ENCODE measurements at places on chromosomes 7 and 10.

DNA sequence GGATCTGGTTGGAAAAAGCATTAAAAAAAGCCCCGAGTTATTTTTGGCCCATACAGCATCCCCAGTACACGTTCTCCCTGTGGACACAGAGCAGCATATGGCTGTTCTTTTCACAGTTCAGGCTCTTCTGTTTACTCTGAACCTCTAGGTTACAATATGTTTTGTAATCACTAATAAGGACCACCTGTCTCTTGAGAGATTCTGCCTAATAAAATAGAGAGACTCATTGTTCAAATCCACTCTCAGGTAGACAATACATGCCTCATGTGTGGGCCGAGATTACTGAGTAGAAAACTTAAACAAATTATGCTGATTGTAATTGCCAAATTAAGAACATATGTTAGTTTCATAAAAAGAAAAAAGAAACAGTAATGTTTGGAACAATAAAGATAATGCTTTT is 647.7 kb downstream of the GRM8 start:
- no peak for DNase-seq

GRCh38 chr7:28272461-28272877 is 91.9 kb upstream of the JAZF1 start:
- peak; percentile 13 for DNase-seq

- DNase-seq: no peak
Observed at GRCh38 chr10:3935933-3936359, 150.9 kb upstream of the KLF6 start.

GRCh38 chr10:84608126-84608525 is 279.7 kb downstream of the CCSER2 start:
- no peak for DNase-seq

DNA sequence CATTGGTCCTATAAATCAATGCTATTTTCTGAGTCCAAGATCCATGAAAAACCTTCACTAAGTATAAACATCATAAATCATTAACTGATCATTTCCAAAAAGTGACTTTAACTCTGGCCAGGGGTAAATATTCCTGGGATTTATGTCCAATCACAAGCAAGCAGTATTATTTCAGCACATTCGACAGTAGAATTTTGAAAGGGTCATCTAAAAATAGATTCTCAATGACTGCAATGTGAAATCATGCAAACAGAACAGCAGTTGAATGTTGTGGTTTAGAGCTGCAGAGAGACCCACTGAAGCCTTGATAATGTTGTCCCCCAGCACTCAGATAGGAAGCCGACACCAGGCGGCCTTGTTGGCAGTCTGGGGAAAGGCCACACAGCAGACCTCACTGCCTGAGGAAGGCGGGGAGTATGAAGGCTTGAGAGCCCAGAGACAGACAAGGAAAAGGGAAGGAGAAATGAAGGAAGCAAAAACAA is 38.1 kb downstream of the FAM107B start:
- DNase-seq: peak; percentile 46

GRCh38 chr7:150903606-150904005 is 51.3 kb downstream of the AOC1 start:
- no peak for DNase-seq

DNA sequence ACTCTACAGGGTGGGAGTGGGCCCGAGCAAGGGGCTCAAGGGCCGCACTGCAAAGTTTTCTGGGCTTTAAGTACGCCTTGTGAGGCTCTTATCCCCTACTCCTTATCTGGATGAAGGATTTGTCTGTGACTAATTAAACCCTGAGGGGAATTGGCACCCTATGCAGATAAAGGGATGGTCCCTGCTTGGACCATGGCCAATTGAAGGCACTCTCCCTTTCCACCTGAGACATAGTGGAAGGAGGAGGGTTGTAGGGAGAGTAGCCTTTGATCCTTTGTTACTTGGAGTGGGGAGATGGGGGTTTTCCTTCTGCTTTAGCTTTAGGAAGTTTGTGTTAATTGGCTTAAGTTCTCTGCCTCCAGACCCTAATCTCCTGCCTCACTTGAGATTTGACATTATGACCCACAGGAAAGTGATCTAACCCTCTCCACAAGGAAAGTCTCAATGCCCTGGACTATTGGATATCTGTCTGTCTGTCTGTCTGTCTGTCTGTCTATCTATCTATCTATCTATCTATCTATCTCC is 1158.8 kb upstream of the SORCS1 start:
- DNase-seq: no peak

- DNase-seq: no peak
Observed at GRCh38 chr7:151758622-151759540, 118.0 kb downstream of the PRKAG2 start.

DNA sequence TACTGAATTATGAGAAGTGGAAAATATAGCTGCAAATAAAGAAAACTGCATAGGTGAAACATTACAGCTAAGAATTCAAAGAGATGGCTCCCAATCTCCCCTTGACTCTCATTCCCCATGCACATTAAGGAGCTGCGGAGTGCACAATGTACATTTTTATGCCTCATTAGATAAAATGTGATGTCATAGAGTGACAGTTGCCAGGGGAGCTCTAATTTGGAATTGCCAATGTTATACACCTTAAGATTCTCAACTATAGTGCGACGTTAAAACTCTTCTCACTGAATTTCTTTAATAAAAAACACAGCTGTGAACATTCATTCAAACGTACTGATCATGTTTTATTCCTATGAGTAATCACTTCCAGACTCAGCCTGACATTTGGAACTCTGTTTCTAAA is 386.9 kb upstream of the CELF2 start:
- DNase-seq: no peak

- DNase-seq: peak; percentile 63
Observed at GRCh38 chr10:72171175-72171630, 44.6 kb upstream of the ANAPC16 start.

DNA sequence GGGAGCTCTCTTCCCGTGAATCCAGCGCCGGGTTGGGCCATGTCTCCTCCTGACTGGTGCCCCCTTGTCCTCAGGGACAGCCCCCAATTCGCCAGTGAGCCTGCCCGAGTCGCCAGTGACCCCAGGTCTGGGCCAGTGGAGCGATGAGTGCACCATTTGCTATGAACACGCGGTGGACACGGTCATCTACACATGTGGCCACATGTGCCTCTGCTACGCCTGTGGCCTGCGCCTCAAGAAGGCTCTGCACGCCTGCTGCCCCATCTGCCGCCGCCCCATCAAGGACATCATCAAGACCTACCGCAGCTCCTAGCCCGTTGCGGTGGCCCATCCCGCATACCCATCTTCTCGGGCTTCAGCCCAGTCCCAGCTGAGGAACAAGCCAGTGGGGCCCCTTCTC is 96.6 kb downstream of the NEURL1 start:
- DNase-seq: no peak

- no peak for DNase-seq
Observed at GRCh38 chr7:149404396-149404795, 56.5 kb downstream of the ZNF777 start.

DNA sequence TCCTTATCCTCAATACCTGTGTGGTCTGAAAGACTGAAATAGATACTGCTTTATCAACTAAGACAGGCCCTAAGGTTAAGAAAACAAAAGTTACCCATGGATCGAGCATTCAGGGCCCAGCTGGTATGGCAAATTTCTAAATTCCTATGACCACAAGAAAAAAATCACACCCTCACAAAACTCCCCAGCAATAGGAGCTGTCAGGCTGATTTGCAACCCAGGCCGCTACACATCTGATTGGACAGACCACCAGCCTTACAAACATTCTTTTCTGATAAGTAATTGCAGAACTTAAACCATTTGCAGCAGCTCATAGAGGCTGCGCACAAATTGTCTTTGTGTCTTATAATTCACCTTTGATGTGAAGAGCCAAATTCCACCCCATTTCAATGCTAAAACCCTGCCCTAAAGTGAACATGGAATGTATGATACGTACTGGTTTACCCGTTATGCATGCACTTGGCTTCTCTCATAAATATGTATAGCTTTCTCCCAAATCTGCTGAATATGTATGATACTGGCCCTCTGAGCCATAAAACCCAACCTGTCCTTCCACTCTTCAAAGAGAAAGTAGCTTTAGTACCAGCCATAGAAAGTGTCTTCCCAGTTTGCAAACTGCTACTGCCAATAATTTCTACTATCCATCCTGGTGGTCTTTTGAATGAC is 842.5 kb downstream of the GRID1 start:
- no peak for DNase-seq

DNA sequence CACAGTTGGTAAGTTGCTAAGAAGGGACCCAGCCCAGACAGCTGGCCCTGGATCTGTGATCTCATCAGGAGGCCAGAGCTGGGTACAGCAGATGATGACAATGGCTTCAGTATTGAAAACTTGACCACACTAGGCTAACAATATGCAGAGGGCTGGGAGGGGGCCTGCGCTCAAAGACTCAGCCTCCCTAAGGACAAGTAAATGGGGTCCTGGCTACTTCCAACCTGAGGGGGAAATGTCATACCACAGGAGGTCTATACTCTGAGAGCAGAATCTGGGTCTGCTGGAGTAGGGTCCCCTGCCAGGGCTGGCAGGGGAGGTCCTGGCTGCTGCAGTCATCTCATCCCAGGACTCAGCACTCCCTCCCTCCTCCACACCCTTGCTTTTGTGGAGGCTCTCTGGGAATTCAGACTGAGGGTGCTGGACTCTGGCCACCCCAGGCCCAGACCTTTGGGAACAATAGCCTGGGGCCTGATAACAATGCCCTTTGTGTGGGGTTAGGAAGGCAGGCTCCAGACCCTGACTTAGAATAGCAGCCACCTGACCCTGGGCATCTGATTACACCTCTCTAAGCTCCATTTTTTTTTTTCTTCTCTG is 1.4 kb downstream of the FXYD4 start:
- no peak for DNase-seq

- no peak for DNase-seq
Observed at GRCh38 chr7:155763122-155763521, 49.1 kb downstream of the SHH start.

- no peak for DNase-seq
Observed at GRCh38 chr7:139351027-139351426, 8.7 kb upstream of the LUC7L2 start.

- DNase-seq: peak; percentile 86
Observed at GRCh38 chr10:21368022-21368582, 157.4 kb downstream of the SKIDA1 start.

GRCh38 chr10:137606-138005 is 2.4 kb downstream of the ZMYND11 start:
- DNase-seq: no peak

- no peak for DNase-seq
Observed at GRCh38 chr7:80781146-80781545, 137.7 kb downstream of the SEMA3C start.

DNA sequence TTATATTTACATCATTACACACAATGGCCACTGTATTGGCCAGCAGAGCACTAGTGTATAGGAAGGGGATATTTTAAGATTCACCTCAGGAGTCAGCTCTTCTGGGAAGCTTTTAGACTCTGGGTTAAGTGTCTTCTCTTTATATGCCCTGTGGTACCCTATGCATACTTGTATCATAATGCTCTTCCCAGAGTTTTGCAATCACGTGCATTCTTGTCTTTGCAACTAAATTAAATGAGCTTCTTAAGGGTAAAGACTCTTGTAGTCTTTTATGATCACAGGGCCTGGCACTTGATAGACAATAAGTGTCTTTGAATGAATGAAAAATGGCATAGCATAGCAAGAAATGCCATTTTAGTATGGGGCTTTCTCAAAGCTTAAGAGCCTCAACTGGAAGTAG is 35.4 kb upstream of the ARMS2 start:
- DNase-seq: no peak

DNA sequence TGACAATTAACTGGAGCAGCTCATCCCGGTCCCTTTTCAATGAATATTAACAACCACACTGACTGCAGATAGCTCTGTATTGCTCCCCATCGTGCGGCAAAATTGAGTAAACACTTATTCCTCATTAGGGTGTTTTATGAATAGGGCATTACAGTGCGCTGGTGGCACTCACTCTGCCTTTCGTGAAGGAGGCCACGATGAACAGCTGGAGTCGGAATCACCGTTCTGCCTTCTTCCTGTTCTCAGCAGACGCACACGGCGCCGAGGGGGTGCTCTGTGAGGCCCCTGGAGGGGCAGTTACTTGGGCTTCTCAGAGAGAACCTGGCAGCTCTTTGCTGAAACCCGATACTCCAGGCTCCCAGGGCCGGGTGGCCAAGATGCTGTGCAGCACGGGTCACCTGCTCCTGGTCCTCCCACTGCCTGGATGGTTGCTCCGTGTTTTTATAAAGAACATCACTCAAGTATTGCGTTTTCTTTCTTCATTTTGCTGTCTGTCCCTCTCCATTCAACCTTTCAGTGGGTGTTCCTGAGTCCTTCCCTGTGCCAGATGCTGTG is 241.9 kb downstream of the GLRX3 start:
- DNase-seq: no peak

- DNase-seq: no peak
Observed at GRCh38 chr7:51706851-51707250, 390.2 kb upstream of the COBL start.

GRCh38 chr10:77350711-77351119 is 286.9 kb downstream of the KCNMA1 start:
- DNase-seq: peak; percentile 54

- no peak for DNase-seq
Observed at GRCh38 chr7:20354610-20355528, 24.2 kb downstream of the ITGB8 start.

GRCh38 chr7:5320802-5321396 is 38.2 kb downstream of the SLC29A4 start:
- no peak for DNase-seq

DNA sequence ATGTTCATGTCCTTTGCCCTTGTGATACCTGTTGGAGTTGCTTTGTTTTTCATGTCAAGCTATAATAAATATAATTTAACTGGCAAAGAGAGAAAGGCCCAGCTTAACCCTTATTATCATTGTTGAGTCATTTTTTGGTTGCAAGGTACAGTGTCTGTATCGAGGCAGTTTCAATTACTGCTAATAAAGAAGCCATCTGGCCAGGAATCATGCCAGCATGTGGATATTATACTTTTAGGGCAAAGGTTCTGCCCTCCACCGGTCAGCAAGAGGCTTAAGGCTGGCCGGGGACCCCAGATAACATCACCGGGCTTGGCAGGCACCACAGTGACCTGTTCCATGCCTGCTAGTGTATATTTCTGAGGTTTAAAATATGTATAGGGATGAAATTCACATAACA is 9.0 kb upstream of the CYP3A4 start:
- no peak for DNase-seq

- DNase-seq: peak; percentile 76
Observed at GRCh38 chr7:67625257-67625737, 628.7 kb downstream of the TYW1 start.

DNA sequence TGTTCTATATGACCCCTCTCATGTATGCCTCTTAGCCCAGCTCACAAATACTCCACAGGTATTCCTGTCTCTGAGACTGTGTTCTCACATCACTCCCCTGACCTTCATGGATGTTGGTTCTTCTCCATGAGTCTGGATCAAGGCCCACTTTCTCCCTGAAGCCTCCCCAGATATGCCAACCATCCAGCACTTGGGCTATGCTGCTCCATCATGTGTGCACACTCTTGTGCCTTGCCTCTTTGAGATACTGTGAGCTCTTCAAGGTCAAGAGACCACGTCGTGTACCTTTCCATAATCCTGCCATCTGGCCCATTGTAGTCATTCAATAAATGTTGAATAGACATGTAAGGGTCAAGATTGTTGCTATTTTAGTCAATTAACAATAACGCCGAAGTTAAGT is 30.1 kb upstream of the TM9SF3 start:
- no peak for DNase-seq

Measured in OCI-M1 (cell line).